Activated CD4-positive, CD25-positive, alpha-beta regulatory T cell treated with anti-CD3 and anti-CD28 coated beads, Interleukin-2, amount 50 U/mL, for 24 hours (primary cell): ENCODE measurements at places on chromosomes 6 and 20.

GRCh38 chr20:4306206-4306605, 290.8 kb upstream of the RNF24 start:
- no peak for ATAC-seq

DNA sequence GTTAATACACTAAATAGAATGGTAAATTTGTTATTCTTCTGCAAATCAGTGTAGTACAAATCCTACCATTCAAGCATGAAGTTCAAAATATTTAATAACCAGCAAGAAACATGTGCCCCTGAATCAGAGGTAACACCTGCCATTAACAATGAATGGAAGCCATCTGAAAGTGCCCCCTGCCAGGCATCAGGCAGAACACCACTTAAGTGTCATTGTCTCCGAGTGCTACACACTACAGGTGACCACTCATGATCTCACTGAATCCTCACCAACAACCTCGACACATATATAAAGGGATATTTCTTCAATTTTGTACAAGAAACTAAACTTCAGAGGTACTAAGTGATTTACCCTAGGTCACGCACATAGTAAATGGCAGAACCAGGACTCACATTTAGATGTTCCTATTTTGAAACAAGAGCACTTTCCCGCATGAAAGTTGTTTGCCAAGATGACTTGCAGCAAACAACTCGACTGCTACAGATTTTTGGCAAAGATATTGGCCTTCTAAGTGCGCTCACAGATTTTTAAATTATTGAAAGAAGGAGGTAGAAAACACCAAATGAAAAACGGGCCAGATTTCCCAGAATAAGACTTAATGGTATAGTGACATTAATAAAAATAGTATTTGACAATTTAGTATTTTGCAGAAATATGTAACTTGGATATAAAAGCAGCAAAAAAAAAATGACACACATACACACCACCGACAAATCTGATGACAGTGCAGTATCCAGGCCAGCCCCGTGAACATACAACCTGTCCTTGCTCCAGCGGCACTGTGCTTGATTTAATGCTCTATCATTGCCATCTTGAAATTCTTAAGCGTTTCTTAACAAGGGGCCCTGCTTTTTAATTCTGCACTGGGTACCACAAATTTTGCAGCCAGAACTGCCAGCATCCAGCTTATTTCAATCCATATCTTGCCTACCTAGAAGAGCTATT, 274.5 kb downstream of the ALDH8A1 start:
- no peak for ATAC-seq

- ATAC-seq: no peak
These were observed 312.3 kb downstream of the KIF16B start for GRCh38 chr20:16260911-16261310.

- no peak for ATAC-seq
These were observed 92.5 kb downstream of the SLC22A23 start for GRCh38 chr6:3364391-3364790.

- no peak for ATAC-seq
These were observed 135.6 kb downstream of the UNC5CL start for GRCh38 chr6:40903456-40903855.

DNA sequence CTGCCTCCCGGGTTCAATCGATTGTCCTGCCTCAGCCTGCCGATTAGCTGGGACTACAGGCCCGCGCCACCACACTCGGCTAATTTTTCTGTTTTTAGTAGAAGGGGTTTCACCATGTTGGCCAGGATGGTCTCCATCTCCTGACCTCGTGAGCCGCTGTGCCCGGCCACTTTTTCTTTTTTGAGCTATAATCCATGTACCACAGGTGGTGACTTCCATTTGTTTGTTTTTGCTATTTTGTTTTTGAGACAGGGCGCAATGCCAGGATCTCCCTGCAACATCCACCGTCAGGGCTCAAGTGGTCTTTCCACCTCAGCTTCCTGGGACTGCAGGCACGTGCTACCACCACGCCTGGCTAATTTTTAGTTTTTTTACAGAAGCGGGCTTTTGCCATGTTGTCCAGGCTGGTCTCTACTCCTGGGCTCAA, 8.5 kb downstream of the HSPA1B start:
- ATAC-seq: no peak

DNA sequence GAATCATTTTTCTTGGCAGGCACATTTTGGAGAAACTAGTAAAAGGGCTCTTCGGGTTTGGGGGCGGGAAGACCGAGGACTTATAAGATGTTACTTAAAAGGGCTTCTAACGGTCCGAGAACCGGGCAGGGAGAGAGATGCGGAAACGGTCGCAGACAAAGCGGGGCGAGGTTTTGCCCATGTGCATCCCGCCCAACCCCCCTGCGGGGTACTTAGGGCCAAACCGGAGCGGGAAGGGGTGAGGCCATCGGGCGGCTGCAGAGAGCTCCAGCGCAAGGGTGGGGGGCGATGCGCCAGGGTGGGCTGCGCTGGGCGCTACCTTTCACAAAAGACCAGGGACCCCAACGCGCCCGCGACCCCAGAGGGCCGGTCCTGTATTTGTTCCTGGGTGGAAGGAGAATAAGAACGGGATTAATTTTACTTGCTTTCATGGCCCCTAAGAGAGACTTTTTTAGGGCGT, 616 bp downstream of the TUBB start:
- no peak for ATAC-seq

DNA sequence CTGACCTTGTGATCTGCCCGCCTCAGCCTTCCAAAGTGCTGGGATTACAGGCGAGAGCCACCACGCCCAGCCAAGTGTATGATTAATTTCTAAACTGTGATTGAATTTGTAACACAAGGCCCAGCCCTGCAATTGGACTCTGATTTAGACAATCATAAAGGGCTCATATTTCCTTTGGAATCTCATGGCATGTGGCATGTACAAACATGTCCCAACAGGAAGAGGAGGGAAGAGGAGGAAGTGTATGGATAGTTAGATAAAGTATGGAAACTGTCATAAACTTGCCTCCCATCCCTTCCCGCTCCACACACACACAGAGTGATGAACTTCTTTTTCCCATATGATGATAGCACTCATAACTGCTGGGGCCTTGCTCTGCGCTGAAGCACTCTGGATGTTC, 27.2 kb upstream of the QKI start:
- no peak for ATAC-seq

GRCh38 chr6:92777146-92777740, 642.1 kb downstream of the EPHA7 start:
- ATAC-seq: no peak

DNA sequence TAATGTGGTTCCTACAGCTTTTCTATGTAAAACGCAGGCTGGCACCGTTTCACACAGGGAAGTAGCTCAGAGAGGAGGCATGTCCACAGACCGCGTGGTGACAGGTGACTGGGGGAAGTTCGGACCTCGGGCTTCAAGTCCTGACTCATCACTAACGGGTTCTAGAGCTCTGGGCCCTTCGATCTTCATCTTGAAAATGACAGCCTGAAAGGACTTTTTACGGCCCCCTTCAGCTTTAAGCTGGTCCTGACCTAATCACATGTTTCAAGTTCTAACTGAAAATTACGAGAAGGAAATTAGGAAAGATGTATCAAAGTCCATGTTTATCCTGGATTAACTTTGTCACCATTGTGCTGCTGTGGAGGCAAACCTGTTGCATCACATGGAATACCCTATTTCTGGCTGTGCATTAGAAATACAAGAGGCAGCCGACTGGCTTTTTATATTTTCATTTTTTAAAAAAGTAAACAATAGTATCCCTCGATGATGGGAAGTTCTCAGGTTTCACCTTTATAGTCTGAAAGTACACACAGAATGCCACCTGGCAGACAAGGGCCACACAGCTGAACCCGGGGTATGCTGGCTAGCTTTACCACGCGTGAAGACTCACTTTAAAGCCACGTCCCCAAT, 2.0 kb downstream of the MAN1A1 start:
- ATAC-seq: no peak

DNA sequence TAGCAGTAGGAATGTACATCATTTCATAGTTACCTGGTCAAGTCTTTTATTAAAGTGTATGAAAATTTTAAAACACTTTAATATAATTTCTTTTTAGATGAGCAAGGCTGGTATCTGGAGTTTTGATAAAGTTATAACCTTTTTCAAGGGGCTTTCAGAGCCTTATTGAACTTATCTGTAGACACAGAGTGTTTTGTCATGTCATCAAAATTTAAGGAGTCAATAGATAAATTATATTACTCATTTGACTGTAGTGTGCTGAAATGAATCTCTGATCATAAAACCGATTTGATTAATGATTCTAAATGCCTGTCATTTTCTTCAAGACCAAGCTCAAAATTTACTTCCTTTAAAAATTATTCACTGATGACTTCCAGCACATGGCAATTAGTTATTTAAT, 125.6 kb downstream of the ARID1B start:
- ATAC-seq: no peak

- ATAC-seq: no peak
These were observed 42.4 kb downstream of the HDDC2 start for GRCh38 chr6:125259354-125259736.

DNA sequence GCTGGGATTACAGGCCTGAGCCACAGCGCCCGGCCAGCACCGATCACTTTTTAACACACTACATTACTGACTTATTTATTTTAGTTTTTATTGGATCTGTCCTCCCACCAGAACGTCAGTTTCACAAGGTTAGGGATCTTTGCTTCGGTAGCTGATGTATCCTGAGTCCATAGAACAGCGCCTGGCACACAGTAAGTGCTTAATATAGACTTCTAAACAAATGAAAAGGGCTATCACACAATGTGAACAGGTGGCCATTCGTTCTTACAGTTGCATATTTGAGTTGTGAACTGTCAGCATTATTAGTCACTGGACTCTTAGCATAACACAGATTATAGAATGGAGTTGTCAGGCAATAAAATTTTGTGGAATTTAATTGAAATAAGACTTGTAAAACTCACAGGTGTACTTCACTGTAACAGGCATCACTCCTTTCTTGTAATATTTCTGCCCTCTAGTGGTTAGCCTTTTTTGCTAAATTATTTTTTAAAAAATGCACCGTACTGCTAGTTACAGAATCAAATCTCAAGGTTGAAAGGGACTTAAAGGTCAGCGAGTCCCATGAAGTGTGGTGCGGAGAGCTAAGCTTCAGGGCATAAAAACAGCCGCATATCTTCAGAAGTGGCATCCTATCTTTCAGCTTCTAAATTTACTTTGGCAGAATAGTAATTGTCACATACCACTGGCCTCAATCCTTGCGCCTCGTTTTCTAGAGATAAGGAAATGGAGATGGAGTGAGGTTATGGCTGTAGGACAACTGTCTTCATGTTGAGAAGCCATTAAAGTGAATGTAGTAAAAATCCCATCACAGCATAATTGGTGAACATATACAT, 3.4 kb upstream of the TBC1D7 start:
- no peak for ATAC-seq

GRCh38 chr20:3924304-3925112, 35.3 kb downstream of the PANK2 start:
- ATAC-seq: no peak

DNA sequence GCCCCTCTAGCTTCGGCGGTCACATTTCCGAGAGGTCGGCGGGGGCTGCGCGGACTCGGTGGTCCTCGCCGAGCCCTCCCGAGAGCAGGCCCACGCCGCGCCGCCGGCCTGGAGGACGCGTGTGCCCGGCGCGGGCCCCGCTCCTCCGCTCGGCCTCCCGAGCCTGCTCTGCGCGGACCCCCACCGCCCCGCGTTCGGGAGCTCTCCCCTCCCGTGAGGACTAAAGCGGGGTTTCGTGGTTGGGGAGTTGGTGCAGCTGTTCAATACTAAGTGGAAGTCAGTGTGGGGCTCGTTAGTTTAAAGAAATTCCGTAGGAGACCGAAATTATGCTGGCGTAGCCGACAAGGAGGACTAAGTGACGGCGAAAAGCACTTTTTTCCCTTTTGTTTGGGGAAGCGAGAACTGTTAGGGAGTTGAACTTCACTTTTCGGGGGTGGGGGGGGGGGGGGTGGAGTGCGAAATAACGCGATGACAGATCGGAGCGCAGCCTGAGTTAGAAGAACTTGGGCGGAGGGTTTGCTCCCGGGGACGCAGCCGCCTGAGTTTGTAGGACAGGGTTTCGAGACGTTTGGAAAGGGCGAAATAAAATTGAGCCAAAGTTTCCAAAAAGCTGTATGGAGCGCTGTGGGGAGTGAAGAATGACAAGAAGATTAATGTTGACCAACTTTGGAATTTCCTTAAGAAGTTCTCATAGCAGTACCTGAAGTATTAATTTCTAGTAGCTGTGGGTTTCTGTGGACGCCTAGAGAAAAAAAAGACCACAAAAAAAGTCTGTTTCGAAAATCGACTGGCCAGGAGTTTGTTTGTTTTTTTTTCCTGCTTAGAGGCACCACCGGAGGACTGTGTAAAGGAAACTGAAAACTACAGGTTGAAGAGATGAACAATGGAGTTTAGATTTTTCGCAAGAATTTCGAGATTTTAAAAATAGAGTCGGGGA, 1.4 kb downstream of the QKI start:
- ATAC-seq: no peak

DNA sequence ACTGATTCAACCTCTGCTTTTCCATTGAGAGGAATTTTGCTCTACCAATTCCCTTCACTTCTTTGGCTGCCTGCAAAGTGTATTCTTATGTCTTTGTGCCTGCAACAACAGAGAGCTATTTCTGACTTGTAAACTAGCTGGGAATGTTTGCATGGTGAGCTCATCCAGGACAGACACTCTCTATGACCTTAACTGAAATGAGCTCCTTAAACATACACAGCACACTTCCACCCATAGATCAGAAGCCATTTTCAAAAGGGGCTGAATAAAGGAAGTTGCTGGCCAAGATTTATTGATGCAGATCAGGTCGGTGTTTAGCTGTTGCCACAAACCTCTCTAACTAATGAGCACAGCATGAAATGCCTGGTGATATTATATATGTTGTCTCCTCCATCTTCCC, 377.7 kb downstream of the BTBD9 start:
- no peak for ATAC-seq

GRCh38 chr6:158808941-158809678, 10.1 kb downstream of the EZR start:
- ATAC-seq: peak; percentile 89

DNA sequence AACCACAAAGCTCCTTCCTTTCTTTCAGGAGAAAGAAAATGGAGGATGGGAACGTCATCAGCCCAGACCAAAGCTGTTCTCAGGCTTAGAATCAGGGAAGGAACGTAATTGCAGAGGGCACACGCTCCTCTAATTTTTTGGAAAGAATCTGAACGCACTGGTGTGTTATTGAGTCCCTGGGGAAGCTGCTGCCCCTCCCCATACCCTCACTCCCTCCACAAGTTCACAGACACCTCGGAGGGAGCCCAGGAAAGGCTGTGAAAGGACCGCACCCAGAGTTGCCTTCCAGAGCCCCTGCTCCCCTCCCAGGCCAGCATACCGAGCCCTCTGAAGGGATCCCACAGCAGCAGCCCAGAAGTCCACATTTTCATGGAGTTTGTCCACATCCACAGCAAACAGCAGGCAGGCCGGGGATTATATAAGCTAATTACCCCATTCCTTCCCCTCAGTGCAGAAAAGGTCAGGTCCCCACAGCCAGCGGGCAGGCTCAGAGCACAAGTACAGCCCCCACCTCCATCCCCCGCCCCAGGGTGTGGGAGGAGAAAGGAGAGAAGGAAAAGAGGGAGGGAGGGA, 53.7 kb downstream of the ANKRD60 start:
- ATAC-seq: no peak

GRCh38 chr6:169831450-169832246, 80.2 kb downstream of the ERMARD start:
- ATAC-seq: peak; percentile 45
